Left renal cortex interstitium (tissue), 4 donors: ENCODE measurements at places on chromosomes 4 and X.

GRCh38 chr4:74100531-74100930 is 1.5 kb upstream of the CXCL2 start:
- no peak for DNase-seq

DNA sequence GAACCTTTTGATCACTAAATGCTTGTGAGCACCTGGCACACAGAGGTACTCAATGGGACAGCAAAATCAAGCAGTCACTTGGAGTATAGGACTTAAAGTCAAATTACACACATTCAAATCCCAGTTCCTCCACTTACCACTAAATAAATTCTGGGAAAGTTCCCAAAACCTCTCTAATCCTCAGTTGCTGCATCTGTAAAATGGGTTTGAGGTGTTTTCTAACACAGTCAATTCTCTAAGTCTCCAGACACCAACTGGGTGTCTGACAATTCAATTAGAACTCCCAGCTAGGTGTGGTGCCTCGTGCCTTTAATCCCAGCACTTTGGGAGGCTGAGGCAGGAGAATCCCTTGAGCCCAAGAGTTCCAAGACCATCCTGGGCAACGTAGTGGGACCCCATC is 19.0 kb downstream of the QDPR start:
- no peak for DNase-seq

GRCh38 chrX:70445951-70446350 is 1.3 kb downstream of the DLG3 start:
- no peak for DNase-seq

- no peak for DNase-seq
Observed at GRCh38 chrX:111071542-111072277, 24.3 kb upstream of the PAK3 start.

- no peak for DNase-seq
Observed at GRCh38 chrX:43467608-43468234, 188.4 kb upstream of the MAOA start.

- DNase-seq, result no peak
Observed at GRCh38 chr4:141348125-141348524, 127.4 kb downstream of the ZNF330 start.

GRCh38 chrX:9609499-9609898 is 144.6 kb downstream of the TBL1X start:
- no peak for DNase-seq

GRCh38 chrX:106450405-106450804 is 161.4 kb upstream of the RADX start:
- DNase-seq, result no peak
